ENCODE measurements at places on chromosomes 3 and 15.

DNA sequence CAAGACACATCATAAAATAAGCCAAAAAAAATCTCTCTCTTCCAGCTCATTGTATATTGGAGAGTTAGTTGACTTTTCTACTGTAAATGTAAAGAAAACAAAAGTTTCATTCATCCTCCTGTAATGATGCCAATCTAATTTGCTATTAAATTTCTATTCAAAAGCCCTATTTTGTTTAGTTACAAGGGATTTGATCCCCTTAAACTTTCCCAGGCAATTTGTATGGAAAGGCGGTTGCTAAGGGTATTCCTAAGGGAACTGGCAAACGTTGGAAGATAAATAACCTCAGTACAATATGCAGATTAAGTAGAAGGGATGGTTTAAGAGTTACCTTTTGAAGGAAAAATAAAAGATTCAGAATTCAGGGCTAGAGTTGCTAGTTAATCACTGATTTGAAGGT, 352.7 kb downstream of the TIGIT start:
- no peak overlapping the region for H3K27ac ChIP-seq
- H3K4me1 ChIP-seq: no peaks in the 10 kb centered on the region
- no peak overlapping the region for H3K4me3 ChIP-seq
- H3K27me3 ChIP-seq: no peaks in the 10 kb centered on the region

DNA sequence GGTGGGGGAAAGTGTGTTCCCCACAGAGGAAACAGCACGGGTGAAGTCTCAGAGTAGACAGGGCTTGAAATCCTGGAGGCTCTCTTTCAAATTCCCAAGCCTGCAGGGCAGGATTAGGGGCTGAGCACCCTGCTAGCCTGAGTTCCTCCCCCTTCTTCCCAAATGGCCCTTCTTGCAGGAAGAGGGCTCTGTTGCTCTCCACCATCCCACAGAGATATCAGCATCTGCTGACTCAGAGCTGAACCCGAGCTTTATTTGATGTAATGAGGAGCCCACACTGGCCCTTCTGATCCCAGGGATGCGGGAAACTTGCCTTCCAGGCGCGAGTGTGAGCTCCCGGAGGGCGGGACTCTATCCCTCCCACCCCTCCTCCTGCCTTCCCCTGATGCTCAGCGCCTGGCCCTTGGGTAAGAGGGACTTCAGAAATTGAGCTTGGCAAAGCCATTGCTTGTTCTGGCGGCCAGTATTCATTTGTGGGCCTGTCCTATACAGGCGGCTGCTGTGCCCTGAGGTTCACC, 1.4 kb upstream of the STRA6 start:
- no peak for DNase-seq
- H3K27ac ChIP-seq: no peak overlapping the region
- no peaks in the 10 kb centered on the region for H3K36me3 ChIP-seq
- no peaks in the 10 kb centered on the region for H3K4me1 ChIP-seq
- H3K4me3 ChIP-seq: no peak overlapping the region
- peaks cover 93% of the 10 kb centered on the region for H3K27me3 ChIP-seq

DNA sequence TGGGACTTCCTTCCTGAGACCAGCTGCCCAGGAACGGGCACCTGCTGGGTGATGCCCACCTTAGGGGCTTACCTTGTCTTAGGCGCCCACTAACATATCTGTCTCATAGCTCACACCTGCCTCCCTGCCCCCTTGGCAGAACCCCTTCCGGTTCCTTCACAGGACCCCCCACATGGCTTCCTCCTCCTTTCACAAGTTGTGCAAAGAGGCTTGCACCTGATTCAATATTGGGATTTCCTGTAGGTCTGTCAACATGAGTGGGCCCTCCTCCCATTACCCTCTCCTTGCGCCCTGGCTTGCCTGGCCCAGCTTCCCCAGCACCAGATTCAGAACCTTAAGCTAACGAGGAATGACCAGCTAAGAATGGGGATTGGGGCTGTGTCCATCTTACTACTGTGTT, 633 bp downstream of the THPO start:
- no peak for DNase-seq
- H3K27ac ChIP-seq: no peak overlapping the region
- no peak overlapping the region for H3K4me3 ChIP-seq
- no peaks in the 10 kb centered on the region for H3K36me3 ChIP-seq
- peaks cover 70% of the 10 kb centered on the region for H3K27me3 ChIP-seq

DNA sequence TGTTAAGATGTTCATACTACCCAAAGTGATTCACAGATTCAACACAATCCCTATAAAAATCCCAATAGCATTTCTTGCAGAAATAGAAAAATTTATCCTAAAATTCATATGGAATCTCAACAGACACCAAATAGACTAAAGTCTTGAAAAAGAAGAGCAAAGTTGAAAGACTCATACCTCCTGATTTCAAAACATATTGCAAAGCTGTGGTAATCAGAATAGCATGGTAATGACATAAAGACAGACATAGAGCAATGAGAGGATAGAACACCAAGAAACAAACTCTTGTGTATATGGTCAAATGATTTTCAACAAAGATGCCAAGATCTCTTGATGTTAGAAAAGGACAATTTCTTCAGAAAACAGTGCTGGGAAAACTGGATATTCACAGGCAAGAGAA, 8.3 kb downstream of the GLB1 start:
- H3K4me3 ChIP-seq: no peak overlapping the region
- no peak overlapping the region for H3K27ac ChIP-seq
- no peaks in the 10 kb centered on the region for H3K27me3 ChIP-seq
- peaks cover 17% of the 10 kb centered on the region for H3K4me1 ChIP-seq
- no peaks in the 10 kb centered on the region for H3K36me3 ChIP-seq

GRCh38 chr15:39453620-39454019, 127.3 kb upstream of the THBS1 start:
- H3K4me3 ChIP-seq: no peak overlapping the region
- no peak overlapping the region for H3K27ac ChIP-seq
- no peaks in the 10 kb centered on the region for H3K36me3 ChIP-seq
- DNase-seq: no peak
- H3K4me1 ChIP-seq: no peaks in the 10 kb centered on the region

- no peak for DNase-seq
- H3K4me1 ChIP-seq: peaks cover 10% of the 10 kb centered on the region
- H3K36me3 ChIP-seq: peaks cover 8% of the 10 kb centered on the region
- H3K27ac ChIP-seq: no peak overlapping the region
- no peaks in the 10 kb centered on the region for H3K27me3 ChIP-seq
- no peak overlapping the region for H3K4me3 ChIP-seq
Measured at GRCh38 chr3:45736707-45737106, 47.5 kb downstream of the SACM1L start.

GRCh38 chr3:176611703-176612102, 585.6 kb downstream of the TBL1XR1 start:
- H3K27ac ChIP-seq: no peak overlapping the region
- H3K27me3 ChIP-seq: no peaks in the 10 kb centered on the region
- no peaks in the 10 kb centered on the region for H3K36me3 ChIP-seq
- DNase-seq: no peak
- no peaks in the 10 kb centered on the region for H3K4me1 ChIP-seq

DNA sequence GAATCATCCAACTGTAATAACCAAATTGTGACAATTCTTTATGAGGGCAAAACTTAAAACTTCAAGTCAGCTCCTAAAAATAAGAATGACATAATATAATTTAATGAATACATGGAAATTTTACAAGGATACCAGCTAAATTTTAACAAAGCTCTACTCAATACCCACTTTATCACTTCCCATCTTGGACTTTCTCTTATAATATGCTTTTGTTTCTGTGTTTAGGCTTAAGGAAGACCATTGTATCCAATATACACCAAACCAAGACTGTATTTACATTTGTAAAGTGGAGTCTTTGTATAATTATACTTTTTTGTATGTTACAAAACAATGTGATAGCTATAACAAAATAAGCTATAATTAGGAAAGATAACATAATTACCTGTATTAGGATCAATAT, 16.8 kb downstream of the ATP13A3 start:
- H3K36me3 ChIP-seq: no peaks in the 10 kb centered on the region
- no peak overlapping the region for H3K4me3 ChIP-seq
- H3K27ac ChIP-seq: no peak overlapping the region
- DNase-seq: no peak
- no peaks in the 10 kb centered on the region for H3K4me1 ChIP-seq

GRCh38 chr3:23106666-23107065, 96.5 kb upstream of the UBE2E2 start:
- no peak for DNase-seq
- no peaks in the 10 kb centered on the region for H3K27me3 ChIP-seq
- H3K36me3 ChIP-seq: no peaks in the 10 kb centered on the region
- no peak overlapping the region for H3K27ac ChIP-seq
- H3K4me3 ChIP-seq: no peak overlapping the region
- no peaks in the 10 kb centered on the region for H3K4me1 ChIP-seq

DNA sequence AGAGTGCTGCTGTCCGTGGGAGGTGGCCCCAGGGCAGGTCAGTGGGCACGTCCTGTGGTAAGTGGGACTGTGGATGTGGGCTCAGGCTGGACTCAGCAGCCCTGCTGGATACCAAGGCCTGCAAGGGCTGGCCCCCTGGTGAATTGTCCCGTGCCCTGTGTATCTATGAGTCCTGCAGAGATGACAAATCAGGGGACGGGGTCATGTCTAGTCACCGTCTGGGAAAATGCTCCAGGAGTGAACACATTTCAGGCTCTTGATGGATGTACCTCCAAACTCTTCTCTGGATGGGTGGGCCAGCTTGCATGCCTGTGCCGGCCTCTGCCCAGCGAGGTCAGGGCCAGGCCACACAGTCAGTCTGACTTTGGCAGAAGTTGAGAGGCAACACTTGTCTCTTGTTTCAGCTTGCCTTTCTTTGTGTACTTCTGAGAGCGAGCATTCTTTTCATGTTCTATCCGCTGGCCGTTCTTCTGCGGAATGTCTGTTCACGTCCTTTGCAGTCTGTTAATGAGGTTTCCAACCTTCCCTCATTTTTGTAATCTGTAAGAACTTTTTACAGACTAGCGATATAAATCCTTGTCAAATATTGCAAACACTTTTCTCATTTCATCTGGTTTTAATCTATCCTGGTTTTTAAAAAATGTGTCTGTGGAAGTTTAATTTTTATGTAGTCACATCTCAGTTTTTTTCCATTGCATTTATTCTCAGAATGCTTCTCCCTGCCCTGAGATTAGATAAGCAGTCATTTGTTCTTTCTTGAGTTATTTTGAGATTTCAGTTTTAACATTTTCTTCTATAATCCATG, 11.4 kb upstream of the STAB1 start:
- no peak overlapping the region for H3K4me3 ChIP-seq
- H3K36me3 ChIP-seq: no peaks in the 10 kb centered on the region
- no peaks in the 10 kb centered on the region for H3K4me1 ChIP-seq

- H3K4me1 ChIP-seq: no peaks in the 10 kb centered on the region
- no peak overlapping the region for H3K27ac ChIP-seq
- no peaks in the 10 kb centered on the region for H3K27me3 ChIP-seq
- no peak overlapping the region for H3K4me3 ChIP-seq
Measured at GRCh38 chr3:25945366-25945765, 155.5 kb downstream of the OXSM start.

DNA sequence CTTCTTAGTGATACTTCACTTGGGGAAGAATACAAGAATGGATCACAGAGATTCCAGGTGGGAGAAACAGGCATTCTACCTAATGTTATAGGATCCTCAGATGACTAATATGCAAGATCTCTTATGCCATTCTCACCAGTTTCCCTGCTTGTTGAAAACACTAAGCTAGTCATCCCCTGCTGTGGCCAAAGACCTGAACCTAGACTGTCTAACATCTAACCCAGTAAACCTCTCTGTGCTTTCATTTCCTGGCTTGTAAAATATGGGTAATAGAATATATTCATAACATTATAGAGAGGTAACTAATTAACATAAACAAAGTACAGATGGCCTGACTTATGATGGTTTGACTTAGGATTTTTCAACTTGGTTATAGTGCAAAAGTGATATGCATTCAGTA, 776.3 kb downstream of the TUSC7 start:
- no peaks in the 10 kb centered on the region for H3K36me3 ChIP-seq
- DNase-seq: no peak
- H3K27me3 ChIP-seq: no peaks in the 10 kb centered on the region
- no peaks in the 10 kb centered on the region for H3K4me1 ChIP-seq

DNA sequence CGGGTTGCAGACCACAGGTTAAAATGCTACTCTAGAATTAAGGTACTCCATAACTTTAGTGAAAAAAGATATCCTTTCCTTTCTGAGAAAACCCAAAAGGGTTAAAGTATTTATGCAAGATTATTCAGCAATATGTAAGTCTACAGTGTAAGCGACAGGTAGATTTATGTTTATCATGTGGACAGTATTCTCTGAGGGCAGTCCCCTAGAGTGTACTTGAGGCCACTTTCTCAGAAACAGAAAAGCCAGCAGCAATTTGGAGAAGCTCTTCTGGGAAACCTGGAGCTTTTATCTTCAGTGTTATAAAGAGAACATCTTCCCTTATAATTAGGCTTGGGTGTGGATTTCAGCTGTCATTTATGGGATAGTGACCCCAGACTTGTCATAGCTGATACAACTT, 8.9 kb downstream of the ST3GAL6 start:
- peak overlapping the region; percentile 67 for H3K4me3 ChIP-seq
- peaks cover 5% of the 10 kb centered on the region for H3K36me3 ChIP-seq
- no peaks in the 10 kb centered on the region for H3K27me3 ChIP-seq
- peak; percentile 48 for DNase-seq
- peaks cover 76% of the 10 kb centered on the region for H3K4me1 ChIP-seq

GRCh38 chr15:77187751-77188464, 117.0 kb upstream of the TSPAN3 start:
- H3K4me3 ChIP-seq: peak overlapping the region; percentile 26

GRCh38 chr15:58985443-58985842, 2.0 kb upstream of the RNF111 start:
- no peak overlapping the region for H3K4me3 ChIP-seq
- H3K36me3 ChIP-seq: no peaks in the 10 kb centered on the region
- DNase-seq: no peak
- no peak overlapping the region for H3K27ac ChIP-seq

DNA sequence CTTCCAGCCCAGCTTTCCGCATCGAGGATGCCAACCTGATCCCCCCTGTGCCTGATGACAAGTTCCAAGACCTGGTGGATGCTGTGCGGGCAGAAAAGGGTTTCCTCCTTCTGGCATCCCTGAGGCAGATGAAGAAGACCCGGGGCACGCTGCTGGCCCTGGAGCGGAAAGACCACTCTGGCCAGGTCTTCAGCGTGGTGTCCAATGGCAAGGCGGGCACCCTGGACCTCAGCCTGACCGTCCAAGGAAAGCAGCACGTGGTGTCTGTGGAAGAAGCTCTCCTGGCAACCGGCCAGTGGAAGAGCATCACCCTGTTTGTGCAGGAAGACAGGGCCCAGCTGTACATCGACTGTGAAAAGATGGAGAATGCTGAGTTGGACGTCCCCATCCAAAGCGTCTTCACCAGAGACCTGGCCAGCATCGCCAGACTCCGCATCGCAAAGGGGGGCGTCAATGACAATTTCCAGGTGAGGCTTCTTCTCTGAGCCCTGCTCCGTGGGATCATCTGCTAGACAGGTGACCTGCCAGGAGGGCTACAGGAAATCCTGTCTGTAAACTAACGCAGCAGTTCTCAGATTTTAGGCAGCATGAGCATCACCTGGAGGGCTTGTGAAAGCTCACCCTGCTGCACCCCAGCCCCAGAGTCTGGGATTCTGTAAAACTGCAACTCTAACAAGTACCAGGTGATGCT, 1.6 kb downstream of the THBS1 start:
- H3K27me3 ChIP-seq: peaks cover 8% of the 10 kb centered on the region
- no peaks in the 10 kb centered on the region for H3K36me3 ChIP-seq
- no peak overlapping the region for H3K27ac ChIP-seq
- DNase-seq: no peak
- H3K4me1 ChIP-seq: no peaks in the 10 kb centered on the region
- H3K4me3 ChIP-seq: no peak overlapping the region

Measured in MM.1S (cell line).